Stimulated activated CD4-positive, alpha-beta T cell treated with anti-CD3 and anti-CD28 coated beads, Interleukin-15, amount 100 ng/mL, for 1 hour (primary cell): ENCODE measurements at places on chromosomes 3 and 15.

DNA sequence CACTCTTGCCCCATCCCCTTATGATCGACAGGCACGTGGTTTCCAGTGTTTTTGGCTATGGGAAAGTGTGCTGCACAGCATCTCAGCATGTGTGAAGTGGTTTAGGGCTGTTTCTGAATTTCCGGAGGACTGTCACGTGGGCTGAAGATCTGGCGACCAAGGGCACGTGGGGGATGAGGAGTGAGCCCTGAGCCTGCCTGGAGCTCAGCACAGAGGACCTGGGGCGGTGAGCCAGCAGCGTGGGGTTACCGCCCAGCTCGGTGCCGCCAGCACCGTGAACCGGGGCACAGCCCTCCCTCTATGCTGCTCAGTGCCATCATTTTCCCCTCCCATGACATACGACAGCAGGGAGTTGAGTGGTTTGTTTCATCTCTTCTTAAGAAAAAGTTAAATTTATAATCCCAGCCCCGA is 150.2 kb downstream of the DNAJB8 start:
- DNase-seq, result peak; percentile 18

GRCh38 chr15:88982304-88982945 is 69.2 kb upstream of the MFGE8 start:
- DNase-seq, result no peak

GRCh38 chr3:38603731-38604131 is 45.8 kb downstream of the SCN5A start:
- DNase-seq, result no peak

DNA sequence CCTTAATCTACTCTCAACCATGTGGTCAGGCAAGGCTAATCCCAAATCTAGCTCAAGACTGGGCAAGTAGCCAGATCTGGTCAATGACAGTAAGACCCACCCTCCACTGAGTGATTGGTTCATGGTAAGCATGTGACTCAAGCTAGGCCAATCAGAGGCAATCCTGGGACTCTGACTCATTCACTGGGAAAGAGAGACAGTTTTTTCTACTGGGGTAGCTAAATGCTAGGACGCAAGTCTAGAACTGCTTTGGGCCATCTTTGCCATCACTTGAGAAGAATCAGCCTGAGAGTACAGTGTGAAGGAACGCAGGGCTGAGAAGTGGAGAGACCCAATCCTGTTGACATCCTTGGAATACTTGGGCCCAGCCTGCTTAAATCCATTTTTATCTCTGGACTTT is 9.4 kb upstream of the RAD18 start:
- no peak for DNase-seq

DNA sequence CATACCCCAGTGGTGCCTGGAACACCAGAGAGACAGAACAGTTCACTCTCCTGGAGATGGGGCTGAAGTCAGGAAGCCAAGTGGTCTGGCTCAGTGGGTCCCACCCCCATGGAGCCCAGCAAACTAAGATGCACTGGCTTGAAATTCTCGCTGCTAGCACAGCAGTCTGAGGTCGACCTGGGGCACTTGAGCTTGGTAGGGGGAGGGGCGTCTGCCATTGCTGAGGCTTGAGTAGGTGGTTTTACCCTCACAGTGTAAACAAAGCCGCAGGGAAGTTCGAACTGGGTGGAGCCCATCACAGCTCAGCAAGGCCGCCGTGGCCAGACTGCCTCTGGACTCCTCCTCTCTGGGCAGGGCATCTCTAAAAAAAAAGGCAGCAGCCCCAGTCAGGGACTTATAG is 272.0 kb downstream of the KLF13 start:
- DNase-seq, result no peak

DNA sequence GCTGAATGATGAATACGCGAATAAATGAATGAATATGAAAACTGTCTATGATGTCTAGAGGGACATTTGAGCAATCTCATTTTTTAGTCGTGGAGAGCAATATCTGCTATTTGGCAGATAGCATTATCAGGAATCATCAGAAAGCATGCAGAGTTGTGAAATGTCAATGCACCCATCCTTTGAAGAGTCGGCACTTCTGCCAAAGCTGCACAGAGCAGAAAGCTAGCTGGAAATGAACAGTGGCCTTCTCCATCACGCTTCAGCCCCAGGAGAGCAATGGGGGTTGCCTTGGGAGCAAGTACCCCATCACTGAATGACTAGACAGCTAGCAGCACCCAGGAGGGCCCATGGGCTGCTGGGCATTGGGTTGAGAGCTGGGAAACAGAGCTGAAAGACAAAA is 69.1 kb upstream of the PROK2 start:
- DNase-seq, result no peak

- no peak for DNase-seq
Observed at GRCh38 chr3:136733317-136733833, 18.8 kb downstream of the STAG1 start.

- no peak for DNase-seq
Observed at GRCh38 chr3:134374105-134374790, at the start of gene AMOTL2. AMOTL2 (minus strand) TSS chr3:134374447; CDS start chr3:134371433, 3,014 bp downstream.

DNA sequence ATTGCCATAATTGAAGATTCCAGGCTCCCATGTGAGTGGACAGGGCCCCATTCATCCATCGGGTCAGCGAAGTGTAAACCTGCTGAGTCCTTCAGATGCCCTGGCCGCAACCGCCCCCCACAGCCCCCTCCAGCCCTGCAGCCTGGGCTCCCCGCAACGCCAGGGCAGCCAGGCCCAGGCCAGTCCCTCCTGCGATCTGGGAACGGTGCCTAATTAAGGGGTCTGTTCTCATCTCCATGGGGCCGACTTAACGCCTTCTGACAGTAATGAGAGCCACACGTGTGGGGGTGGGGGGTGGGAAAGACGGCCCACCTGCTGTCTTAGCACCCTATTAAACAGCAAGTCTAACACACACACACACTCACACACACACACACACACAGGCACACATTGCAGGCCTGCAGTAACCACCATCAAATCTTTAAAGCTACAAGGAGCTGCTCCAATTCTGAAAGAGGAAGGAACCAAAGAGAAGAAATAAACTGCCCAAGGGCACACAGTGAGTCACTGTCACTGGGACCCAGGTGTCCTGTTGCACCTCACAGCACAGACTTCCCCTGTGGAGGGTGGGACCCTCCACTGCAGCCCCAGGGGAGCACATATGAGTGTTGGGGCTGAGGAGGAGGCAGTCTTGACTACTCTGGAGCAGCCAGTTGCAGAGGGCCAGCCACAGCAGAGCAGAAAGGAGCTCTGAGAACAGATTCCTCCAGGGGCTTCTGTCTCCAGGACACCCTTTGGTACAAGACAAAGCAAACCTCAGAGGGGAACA is 31.8 kb upstream of the HES1 start:
- DNase-seq, result no peak

- DNase-seq, result no peak
Observed at GRCh38 chr15:100930306-100930848, 11.2 kb downstream of the LRRK1 start.

GRCh38 chr15:54120949-54121463 is 142.8 kb downstream of the UNC13C start:
- DNase-seq, result no peak

DNA sequence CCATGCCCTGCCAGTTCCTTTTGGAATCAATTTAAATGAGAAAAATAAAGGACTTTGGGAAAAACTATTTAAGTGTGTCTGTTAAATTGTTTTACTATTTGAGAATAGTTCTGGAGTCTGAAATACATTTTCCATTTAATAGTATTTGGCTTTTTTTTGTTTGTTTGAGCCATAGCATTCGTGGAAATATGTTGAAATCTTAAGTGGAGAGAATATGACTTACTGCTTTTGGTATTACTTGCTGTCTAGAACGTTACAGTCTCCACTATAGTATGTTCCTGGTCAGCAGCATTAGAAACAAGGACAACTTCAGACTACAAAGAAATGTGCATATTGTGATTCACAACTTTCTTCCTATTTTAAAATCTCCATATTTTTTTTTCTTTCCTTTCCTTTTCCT is 179.4 kb downstream of the GHSR start:
- no peak for DNase-seq

GRCh38 chr3:70963431-70964275 is 619.9 kb downstream of the FOXP1 start:
- no peak for DNase-seq

- no peak for DNase-seq
Observed at GRCh38 chr3:30437171-30437601, 169.2 kb upstream of the TGFBR2 start.

- no peak for DNase-seq
Observed at GRCh38 chr3:55726501-55726775, 239.3 kb upstream of the WNT5A start.

DNA sequence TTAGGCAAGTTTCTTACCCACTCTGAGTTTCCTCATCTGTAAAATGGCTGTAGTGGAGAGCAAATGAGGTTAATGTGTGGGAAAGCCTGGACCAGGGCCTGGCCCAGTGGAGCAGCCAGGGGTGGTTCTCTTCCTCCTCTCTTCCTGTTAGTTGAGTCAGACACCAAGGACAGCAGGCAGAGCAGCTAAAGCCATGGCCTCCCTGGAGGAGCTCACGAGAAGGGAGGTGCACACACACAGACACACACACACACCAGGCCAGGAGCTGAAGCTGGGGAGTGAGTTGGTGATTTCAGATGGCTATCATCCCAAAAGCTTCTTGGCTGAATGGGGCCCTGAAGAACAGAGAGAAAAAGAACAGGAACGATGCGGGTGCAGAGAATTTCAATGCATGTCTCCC is 33.2 kb upstream of the TSPAN3 start:
- DNase-seq, result no peak

- DNase-seq, result no peak
Observed at GRCh38 chr3:25403968-25404367, 24.1 kb upstream of the RARB start.

- peak; percentile 31 for DNase-seq
Observed at GRCh38 chr3:177337541-177338331, 140.5 kb upstream of the TBL1XR1 start.
